ENCODE measurements at places on chromosomes 7 and 10.

DNA sequence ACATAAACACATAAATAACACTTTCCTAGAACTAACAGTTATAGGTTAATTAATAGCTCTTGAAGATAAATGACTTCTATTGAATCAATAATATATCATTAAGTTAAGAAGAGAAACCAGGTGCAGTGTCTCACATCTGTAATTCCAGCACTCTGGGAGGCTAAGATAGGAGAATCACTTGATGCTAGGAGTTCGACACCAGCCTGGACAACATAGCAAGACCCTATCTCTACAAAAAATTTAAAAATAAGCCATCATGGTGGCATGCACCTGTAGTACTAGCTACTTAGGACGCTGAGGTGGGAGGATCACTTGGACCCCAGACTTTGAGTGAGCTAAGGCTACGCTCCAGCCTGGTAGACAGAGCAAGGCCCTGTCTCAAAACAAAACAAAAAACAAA, 38.8 kb downstream of the AKR1D1 start:
- DNase-seq = no peak

DNA sequence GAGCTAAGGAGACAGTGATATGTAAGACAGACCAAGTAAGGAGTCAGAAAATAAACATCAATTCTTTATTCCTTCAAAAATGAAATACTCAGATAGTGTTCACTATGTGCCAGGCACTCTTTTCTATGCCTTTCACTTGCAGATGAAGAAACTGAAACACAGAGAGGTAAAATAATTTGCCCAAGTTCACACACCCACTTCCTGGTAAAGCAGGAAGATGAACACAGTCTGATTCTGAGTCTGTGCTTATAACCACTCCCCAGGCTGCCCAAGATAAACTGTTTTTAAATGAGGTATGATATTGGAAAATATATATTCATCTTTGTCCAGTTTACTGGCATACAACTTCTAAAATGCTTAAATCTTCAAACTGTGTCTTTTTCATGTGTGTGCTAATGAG, 294.4 kb upstream of the NPVF start:
- no peak for DNase-seq

DNA sequence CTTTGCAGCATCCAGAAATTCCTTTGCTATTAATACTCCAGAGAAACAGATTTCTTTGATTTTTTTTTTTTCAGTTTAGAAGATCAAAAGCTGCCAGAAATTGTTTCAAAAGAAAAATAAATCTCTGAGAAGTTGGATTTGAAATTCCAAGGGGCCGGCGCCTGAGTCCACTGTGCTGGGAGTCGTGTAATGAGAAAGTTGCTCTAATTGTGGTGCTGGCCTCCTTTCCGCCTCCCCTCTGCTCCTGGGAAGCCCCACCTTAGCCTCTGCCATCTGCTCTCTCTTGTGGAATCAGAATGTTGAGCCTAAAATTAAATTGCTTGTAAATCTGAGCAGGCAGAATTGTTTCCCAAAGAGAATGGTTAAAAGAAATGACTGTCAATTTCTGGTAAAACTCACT, 93.3 kb downstream of the EMX2 start:
- DNase-seq = no peak

GRCh38 chr10:34134602-34135001, 680.5 kb downstream of the PARD3 start:
- DNase-seq = no peak

DNA sequence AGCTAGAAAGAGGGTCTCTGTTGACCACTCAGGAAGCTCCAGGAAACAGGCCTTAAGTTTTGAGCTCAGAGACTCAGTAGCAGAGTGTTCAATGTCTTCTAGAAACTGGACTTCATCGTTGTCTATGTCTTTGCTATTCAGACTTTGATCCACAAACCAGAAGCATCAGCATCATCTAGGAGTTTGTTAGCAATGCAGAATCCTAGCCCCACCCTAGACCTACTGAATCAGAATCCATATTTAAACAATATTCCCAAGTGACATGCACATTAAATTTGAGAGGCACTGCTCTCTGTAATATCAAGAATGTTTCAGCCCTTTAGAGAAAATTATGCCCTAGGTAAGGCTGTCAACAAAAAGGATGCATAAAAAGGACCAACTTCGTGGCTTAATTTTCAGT, 12.9 kb upstream of the OGDHL start:
- DNase-seq = no peak

- peak; percentile 73 for DNase-seq
These were observed 1.6 kb upstream of the SEPHS1 start for GRCh38 chr10:13349463-13350274.

DNA sequence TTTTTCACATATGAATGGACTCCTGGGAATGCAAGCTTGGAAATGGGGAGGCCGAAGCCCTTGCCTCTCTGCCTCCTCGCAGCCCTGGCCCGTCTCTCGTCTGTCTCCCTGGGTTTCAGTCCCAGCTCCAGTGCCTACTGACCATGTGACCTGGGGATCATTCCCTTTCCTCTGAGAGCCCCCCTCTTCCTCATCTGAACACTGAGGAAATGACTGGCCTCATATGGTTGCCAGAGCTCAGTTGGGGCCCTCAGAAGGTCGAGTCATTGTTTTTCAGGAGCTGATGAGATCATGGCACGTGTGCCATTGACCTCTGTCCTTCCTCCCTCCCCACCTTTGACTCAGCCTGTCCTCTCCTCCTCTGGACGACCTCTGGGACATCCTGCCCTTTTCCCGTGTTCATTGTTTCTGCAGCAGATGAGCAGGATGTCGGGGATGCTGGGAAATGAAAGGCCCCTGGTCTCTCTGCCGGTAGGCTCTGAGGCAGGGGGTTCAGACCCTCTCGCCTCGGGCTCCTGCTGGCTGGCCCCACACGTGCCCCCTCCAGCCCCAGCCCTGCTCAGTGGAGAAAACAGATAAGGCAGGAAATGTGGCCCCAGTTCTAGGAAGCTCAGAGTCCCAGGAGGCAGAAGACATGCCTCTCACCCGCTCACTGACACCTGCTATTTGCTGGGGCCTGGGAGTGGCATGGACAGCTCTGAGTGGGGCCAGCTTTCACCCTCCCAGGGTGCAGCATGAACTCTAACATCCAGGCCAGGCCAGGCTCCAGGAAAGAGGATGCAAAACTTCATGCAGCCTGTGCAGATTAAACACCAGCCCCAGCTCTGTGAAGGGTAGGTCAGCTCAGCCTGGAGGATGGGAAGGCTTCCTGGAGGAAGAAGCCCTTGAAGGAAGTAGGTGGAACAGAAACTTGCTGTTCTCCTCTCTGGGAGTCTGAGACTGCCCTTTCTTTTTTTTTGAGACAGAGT, 8.3 kb upstream of the PPP1R35 start:
- no peak for DNase-seq

GRCh38 chr10:86943316-86944030, 13.9 kb downstream of the MMRN2 start:
- no peak for DNase-seq

DNA sequence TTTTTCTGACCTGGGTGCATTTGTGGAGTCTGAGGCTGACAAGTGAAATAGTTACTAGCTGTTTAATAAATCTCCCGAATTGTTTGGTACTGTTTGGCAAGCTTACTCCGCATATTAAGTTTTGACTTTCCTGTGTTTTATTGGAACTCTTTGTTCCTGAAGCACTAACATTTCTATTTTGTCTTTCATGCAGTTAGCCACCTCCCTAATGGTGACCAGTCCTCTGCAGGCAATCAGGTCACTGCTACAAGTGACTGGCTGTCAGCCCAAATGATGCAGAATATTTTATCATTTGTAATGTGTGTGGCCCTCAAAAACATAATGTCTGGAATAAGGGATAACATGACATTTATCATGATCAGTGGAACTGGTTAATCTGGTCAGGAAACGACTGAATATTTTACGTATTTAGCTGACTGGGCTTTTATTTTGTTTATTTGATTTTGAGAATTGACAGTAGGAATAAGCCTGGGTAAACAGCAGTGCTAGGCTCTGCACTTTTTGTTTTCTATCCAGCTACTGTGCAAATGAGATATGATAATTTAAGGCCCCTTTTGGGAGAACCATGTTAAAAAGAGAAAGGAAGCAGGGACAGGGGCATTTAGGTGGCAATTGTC, 82.9 kb downstream of the ST7 start:
- DNase-seq = no peak

- no peak for DNase-seq
These were observed 198.2 kb downstream of the FANK1 start for GRCh38 chr10:126094537-126094936.

GRCh38 chr7:23710000-23710399, at the start of gene STK31:
Gene STK31, plus strand, starts transcription at chr7:23710219. Its CDS starts 67 bp downstream, at chr7:23710286.
- DNase-seq = no peak

DNA sequence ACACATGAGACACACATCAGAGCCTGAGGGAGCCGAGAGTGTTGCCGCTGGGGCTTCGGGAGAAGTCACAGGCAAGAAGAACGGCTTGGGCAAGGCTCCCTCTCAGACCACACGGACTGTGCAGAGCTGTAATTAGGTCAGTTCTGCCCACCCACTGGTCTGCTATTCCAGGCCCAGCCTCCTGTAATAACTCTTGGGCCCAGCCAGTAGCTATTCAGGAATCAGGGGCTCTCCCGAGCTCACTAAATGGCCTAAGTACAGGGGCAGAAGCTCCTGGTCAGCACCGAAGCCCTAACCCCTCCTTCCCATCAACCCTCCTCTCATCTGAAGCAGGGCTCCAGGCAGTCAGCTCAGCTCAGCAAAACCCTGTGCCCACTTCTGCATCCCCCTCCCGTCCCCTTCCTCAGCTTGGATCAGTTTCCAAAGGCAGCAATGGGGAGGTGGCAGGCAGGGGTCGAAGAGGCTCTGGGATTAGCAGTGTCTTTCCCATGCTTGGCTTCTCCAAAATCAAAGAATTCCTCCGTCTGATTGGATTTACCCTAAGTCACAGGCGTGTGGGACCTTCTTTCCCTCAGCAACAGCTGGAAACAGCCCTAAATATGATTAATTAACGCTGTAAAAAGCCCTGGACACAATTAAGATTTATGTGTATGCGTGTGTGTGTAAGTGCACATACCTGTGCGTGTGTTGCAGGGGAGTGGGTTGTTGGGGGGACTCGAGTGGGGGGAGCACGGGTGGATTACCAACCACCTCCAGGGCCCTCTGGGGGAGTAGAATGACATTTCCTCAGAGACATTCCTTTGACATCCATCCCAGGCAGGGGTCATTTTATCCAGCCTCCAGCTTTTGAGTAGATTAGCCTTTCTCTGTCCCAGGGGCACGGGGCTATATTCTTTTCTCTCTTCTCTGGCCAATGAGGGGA, 48.4 kb upstream of the BTRC start:
- DNase-seq = no peak

DNA sequence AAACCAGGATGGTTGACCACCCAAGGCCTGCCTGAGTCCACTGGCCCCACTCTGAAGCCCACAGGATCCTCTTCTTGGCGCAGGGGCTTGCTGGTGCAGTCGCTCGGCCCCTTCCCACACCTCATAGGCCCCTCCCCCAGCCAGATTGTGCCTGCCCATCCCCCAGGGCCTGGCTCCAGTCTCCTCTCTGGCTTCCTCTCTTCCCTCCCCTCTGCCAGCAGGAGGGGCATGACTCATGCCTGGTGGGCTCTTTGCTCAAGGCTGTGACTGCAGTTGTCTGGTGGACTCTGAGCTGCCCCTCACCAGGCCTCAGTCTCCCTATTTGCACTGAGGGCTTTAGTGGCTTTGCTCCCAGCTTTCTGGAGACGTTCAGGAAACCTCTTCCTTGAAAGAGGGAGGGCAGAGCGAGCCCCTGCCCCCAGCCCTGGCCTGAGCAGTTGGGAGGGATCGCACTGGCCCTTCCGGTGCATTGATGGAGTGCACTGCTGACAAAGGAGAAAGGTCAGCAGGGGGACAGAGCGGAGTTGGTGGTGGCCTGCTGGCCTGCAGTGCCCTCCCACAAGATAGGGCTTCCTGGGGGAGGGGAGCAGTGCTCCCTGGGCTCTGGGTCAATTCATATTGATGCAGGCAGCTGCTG, 60.7 kb downstream of the ZMIZ1 start:
- DNase-seq = no peak

DNA sequence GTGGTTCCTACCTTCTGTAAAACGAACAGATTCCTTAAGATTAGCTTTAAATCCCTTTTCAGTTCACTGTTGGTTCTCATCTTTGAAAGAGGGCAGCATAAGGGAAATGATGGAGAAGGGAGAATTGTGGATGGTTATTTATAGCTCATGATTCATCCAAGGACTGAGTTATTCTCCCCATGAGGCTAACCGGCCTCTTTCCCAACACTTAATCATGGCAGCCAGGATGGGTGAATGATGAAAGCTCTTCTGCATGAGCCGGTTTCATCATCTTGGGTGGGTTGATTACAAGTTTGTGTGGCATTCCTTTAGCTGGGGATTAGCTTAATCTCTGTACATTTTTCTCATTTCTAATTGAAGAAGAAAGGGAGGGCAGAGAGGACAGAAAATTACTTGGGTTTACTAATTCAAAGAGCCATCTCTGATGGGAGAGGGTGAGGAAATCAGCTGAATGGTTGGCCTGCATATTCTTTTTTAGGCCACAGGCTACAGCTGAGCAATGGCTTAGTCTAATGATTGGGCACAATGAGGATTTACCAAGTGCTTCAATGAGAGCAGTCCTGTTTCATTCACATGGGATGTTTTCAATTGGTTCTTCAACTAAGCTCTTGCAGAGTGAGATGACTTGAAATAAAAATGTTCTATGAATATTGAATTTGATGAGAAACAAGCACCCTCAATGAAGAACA, 250.0 kb downstream of the BMPER start:
- no peak for DNase-seq

DNA sequence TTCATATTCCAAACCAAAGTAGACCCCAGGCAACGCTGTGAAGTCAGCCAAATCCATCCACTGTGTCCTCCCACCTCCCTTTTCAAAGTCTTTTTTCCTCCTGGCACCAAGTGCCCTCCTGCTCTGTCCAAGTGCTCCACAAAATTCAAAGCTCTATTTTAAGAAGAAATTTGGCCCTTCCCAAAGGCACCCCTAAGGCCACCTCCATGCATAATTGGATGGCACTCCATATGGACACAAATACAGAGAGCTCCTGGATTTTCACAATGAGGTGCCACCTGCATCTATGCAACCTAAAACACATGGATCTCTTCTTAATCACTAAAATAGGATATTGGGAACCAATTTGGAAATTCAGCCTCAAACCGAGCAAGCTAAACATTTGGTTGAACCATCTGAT, 121.6 kb downstream of the RELN start:
- DNase-seq = no peak

DNA sequence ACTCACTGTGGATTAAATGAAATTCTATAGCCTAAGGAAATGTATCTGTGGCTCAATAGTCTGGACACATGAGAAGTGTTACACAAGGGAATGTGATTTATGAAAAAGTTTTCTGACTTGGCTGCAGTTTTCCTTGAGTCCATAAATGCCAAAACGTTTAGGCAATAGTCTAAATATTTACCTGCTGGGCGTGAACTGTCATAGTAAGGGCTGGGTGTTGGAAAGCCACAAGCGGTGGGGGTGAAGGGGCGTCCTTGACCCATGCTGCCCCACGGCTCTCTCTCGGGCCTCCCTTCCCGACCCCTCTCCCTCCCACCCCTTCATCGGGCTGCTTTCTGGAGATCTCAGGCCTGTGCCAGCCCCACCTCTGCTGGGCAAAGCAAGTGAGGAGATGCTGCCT, 223.7 kb downstream of the BUB3 start:
- no peak for DNase-seq

Data from hindlimb muscle (tissue), 1 donor.